Stimulated activated CD8-positive, alpha-beta memory T cell treated with anti-CD3 and anti-CD28 coated beads, Interleukin-4, amount 100 ng/mL, for 4 hours (primary cell): ENCODE measurements at places on chromosomes 16 and 17.

DNA sequence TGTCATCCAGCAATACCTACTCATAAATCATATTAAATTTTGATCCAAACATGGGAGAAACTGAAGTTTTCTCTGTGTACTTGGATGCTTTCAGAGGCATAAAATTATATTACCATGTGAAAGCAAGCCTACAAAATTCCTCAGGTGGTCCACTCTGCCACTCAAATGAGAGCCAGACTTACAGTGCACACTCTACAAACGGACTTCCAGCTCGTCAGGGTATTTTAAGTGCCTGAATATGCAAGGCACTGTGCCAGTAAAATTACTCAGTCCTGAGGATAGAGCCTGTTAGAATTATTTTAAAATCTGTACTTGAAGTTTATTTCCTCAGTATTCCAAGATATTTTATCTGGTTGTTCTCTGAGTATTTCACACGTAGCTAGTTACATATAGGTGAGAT, 54.5 kb downstream of the TENT4B start:
- no peak for DNase-seq

DNA sequence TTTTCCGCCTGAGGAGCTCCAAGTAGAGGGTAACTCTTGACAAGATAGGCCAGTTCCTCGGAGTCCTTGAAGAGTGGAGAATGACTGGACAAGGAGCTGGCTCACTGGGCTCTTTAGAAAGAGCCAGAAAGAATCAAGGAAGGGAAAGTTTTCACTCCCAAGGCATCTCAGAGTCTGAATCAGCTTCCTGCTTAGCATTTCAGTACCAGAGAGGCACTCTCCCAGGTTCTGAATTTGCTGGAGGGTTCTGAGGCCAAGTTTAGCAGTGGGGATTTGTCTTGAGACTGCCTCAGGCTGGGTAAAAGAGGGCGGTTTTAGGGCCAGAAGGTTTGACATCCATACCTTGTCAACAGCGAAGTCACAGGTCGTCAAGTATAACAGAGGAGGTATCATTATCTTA, 25.5 kb downstream of the GP2 start:
- DNase-seq, result no peak

DNA sequence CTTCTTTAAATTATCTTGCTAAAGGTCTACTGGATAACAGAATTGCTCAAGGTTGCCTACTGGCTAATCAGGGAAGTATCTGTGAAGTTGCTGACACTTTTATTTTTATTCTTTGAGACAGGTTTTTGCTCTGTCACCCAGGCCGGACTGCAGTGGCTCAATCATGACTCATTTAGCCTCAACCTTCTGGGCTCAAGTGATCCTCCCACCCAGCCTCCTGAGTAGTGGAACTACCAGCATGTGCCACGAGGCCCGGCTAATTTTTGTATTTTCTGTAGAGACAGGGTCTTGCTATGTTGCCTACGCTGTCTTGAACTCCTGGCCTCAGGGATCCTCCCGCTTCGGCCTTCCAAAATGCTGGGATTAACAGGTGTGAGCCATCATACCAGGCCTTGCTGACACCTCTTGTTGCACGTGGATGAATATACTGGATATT, 43.1 kb downstream of the GLG1 start:
- DNase-seq, result peak; percentile 11

- no peak for DNase-seq
These were observed 693.5 kb upstream of the EEF2KMT start for GRCh38 chr16:5791011-5791657.

- DNase-seq, result no peak
These were observed 8.7 kb downstream of the PDE6G start for GRCh38 chr17:81647640-81648012.

- DNase-seq, result no peak
These were observed at the start of gene CTF1 for GRCh38 chr16:30896261-30896888. TSS of gene CTF1 (plus strand) at chr16:30896614. CDS start at chr16:30896644, 30 bp downstream.

- no peak for DNase-seq
These were observed at the start of gene HAP1 for GRCh38 chr17:41734139-41734948. TSS of gene HAP1 (minus strand) at chr17:41734643. CDS start at chr17:41734634, 9 bp downstream.

GRCh38 chr17:45374501-45374900, 57.7 kb upstream of the MAP3K14 start:
- DNase-seq, result no peak

DNA sequence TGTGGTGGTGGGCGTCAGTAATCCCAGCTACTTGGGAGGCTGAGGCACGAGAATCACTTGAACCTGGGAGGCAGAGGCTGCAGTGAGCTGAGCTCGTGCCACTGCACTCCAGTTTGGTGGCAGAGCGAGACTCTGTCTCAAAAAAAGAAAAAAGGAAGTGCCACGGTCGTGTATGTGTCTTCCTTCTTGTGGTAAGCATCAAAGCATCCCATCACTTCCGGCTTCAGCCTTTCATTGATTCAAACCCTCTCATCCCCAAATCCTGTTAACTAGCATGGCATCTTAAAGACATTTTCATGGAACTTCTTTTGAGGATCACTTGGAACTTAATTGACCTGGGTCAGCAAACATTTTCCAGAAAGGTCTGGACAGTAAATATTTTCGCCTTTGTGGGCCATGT, 126.2 kb downstream of the CPPED1 start:
- DNase-seq, result no peak
